NT2/D1 (cell line): ENCODE measurements at places on chromosomes 16 and 17.
A peak's percentile ranks its signal among the peaks of the same experiment; 100 is the strongest.

- peak; percentile 25 for DNase-seq
These were observed 169.5 kb downstream of the AHSP start for GRCh38 chr16:31696968-31697743.

- no peak for DNase-seq
These were observed 471.9 kb downstream of the PMP22 start for GRCh38 chr17:14793237-14793636.

- DNase-seq = peak; percentile 43
These were observed 14.4 kb downstream of the GUCY2D start for GRCh38 chr17:8016632-8017424.

DNA sequence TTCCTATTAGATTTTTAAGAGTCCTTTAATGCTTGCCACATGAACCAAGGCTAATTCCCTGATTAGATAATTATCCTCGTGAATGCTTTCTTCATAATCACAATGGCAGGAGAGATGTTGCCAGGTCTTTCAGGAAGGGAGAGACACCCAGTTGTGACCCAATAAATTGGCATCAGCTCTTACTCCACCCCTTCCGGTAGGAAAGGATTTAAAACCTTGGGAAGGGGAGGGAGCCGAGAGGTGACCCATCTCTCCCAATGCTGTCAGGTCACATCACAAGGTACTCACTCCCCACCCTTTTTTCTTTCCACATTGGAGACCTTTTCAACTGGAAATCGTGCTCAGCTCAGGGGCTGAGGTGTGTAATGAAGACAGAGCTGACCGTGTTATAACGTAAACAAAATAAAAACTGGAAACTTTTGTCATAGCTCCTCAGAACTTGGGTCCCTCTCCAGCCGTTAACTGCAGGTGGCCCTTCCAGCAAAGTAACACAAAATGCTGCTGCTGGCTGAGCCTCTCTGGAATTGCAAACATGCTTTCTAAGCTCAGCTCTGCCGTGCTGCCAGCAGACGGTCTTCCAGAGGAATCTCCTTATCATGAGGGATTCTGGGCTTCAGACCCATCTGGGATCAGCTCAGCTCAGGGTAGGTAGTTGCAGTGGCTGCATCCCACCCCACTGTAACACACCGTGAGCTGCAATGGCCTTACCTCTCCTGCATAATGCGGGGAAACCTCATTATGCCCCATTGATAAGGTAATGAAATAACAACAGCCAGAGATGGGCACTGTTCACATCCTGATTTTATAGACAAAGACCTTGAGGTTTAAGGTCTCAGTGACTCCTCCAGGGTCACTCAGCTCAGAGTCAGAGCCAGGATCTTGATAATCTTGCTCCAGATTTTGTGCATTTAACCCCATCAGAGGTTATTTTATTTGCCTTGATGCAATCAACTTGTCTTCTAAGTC lies 15.6 kb downstream of the TMEM100 start:
- DNase-seq = peak; percentile 20

- DNase-seq = no peak
These were observed 26.2 kb downstream of the ADAMTS18 start for GRCh38 chr16:77408607-77409006.

- DNase-seq = no peak
These were observed 268.0 kb upstream of the TNRC6C start for GRCh38 chr17:77690271-77691161.

DNA sequence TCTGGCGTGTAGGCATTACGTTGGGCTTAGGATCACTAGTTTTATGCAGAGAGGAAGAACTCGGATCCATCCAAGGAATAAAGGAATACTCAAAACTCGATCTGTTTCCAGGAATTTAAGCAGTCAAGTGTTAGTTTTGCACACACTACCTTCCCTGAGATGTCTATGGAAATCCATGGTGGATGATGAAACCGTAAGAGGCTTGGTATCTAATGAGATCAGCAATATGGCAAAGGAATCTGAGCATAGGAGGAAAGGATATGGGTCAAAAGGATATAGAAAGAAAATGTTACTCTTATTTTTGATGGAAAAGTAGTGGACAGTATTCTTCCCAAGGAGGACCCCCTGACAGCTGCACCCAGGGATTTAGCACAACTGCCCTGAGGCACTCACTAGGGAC lies 59.6 kb downstream of the SMG6 start:
- DNase-seq = no peak

DNA sequence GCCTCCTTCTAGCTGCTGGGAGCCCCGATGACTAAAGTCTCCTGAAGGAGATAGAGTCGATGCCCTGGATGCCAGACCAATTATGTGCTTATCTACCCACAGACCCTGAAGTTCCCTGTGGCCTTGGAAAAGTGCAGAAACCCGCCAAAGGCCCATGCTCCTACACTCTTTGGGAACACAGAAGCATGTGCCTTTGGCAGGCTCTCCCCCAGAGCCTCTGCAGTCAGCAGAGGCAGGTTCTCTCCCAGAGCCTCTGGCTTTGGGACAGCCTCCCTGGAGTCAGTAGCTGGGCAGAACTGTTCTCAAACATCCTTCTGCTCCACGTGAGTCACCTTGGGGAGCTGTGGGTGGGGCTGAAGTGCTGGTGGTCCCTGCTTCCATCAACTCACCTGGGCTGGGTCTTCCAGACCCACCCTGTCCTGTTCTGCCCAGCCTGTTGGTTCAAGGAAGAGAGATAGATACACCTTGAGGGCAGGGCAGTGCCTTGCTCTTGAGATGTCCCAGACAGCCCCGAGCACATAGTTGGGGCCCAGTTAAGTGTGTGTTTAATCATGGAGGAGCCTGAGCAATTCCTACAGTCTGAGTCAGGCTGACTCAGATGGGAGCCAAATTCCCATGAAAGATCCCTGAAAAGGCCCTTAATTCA lies 3.2 kb upstream of the CDK5RAP3 start:
- DNase-seq = no peak
